ENCODE measurements at places on chromosomes 11 and 22. TPM values are rescaled to one million over a fixed set of nuclear protein-coding genes. Genes with fewer than 3 reads are reported as not detected.

DNA sequence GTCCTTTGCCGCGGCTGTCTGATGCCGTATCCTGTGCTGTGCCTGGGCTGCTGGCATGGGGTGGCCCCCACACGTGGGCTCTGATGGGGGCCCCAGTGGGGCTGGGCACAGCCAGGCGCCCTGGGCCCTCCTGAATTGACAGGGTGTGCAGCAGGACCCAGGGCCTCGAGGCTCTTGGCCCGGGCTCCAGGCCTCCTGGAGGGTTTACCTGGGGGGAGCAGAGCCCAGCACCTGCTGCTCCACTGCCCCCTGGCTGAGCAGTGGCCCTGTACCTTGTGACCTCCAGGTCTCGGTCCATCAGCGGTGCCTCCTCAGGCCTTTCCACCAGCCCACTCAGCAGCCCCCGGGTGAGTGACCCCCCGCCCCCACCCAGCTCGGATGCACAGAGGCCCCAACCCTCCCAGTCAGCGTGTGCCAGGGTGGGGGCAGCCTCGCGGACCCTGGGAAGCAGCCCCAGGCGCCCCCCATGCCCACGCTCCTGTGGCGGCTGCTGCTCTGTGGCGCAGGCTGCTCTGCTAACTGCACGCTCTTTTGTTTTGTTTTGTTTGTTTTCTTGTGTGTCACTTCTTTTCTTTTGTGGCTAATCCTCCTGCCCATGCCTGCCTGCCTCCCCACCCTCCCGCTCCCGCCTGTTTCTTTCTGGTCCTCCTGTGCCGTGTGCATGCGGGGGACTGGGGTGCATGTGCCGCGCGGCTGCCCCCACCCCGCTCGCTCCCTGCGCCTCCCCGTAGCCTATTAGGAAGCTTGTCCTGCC lies 36.9 kb downstream of the MOB2 start:
- DNase-seq = no peak
- no peak overlapping the region for H3K27ac ChIP-seq
- no peaks in the 10 kb centered on the region for H3K27me3 ChIP-seq
- no peaks in the 10 kb centered on the region for H3K36me3 ChIP-seq

DNA sequence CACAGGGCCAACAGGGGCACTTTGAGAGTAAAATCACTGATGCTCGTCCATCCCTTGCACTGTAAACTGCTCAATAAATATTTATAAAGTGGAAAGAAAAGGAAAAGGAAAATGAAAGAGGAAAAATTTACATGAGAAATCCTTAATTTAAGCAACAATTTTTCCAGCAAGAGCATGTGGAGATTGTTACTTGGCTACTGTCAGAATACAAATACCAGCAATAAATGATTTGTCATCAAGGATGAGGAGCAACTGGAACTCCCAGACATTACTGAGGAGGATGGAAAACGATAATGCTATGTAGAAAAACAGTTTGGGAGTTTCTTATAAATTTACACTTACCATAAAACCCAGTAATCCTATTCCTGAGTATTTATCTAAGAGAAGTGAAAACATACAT lies 123.0 kb downstream of the SGSM3 start:
- H3K27ac ChIP-seq = no peak overlapping the region
- H3K36me3 ChIP-seq = no peaks in the 10 kb centered on the region
- H3K27me3 ChIP-seq = no peaks in the 10 kb centered on the region

The GGTLC2 gene
- total RNA-seq = not detected

The GSTT2B gene
- total RNA-seq = not detected

- no peak overlapping the region for H3K4me3 ChIP-seq
- H3K36me3 ChIP-seq = no peaks in the 10 kb centered on the region
- H3K27me3 ChIP-seq = no peaks in the 10 kb centered on the region
Observed at GRCh38 chr22:40808018-40808841, 10.9 kb downstream of the SLC25A17 start.

GRCh38 chr22:24112188-24112587 lies 69.1 kb upstream of the SUSD2 start:
- H3K36me3 ChIP-seq = peaks cover 18% of the 10 kb centered on the region
- H3K27ac ChIP-seq = no peak overlapping the region
- H3K4me3 ChIP-seq = no peak overlapping the region
- H3K4me1 ChIP-seq = no peaks in the 10 kb centered on the region
- no peak for DNase-seq
- H3K27me3 ChIP-seq = no peaks in the 10 kb centered on the region

DNA sequence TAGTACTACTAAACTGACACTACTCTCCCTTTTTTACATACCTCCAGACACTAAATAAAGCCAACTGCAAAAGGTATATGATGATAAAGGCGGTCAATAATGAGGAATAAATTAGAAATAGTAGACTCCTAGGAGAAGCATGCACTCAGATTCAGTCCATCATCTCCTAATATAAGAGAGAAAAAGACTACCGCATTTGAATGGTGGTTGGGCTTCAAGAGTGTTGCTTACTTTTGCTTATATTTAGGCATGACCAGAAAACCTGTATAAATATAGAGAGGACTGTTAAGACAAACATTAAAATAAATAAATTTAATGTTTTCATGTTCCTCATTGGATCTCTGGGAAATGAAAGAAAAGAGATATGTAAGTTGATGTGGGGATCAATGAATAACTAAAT lies 1137.0 kb downstream of the FAM181B start:
- H3K4me3 ChIP-seq = no peak overlapping the region
- H3K27me3 ChIP-seq = no peaks in the 10 kb centered on the region
- H3K36me3 ChIP-seq = no peaks in the 10 kb centered on the region
- H3K4me1 ChIP-seq = no peaks in the 10 kb centered on the region
- H3K27ac ChIP-seq = no peak overlapping the region

- H3K36me3 ChIP-seq = peaks cover 56% of the 10 kb centered on the region
- peaks cover 9% of the 10 kb centered on the region for H3K4me1 ChIP-seq
- no peaks in the 10 kb centered on the region for H3K27me3 ChIP-seq
Observed at GRCh38 chr22:38718414-38718813, 12.7 kb downstream of the GTPBP1 start.

The DEFB131B gene
- not detected for total RNA-seq

The PATE2 gene
- total RNA-seq = not detected

DNA sequence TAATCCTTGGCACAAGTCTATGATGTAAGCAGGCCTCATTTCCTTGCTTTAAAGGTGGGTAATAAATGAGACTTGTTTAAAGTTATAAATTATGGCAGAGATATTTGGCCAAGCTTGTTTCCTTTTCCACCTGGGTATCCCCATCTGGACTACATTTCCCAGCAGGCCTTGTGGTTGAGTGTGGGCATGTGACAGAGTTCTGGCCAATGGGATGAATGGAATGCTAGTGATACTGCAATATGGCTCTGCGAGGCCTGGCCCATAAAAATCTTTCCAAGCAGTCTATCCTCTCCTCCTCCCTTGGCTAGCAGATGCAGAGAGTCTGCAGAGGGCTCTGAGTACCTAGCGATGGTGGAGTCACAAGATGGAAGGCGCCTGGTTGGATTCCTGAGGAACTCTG lies 102.5 kb downstream of the TIMP3 start:
- no peak overlapping the region for H3K27ac ChIP-seq
- no peak for DNase-seq
- no peaks in the 10 kb centered on the region for H3K27me3 ChIP-seq
- no peaks in the 10 kb centered on the region for H3K36me3 ChIP-seq
- H3K4me3 ChIP-seq = no peak overlapping the region
- no peaks in the 10 kb centered on the region for H3K4me1 ChIP-seq

The MACROD1 gene
- 19.6 TPM for total RNA-seq

DNA sequence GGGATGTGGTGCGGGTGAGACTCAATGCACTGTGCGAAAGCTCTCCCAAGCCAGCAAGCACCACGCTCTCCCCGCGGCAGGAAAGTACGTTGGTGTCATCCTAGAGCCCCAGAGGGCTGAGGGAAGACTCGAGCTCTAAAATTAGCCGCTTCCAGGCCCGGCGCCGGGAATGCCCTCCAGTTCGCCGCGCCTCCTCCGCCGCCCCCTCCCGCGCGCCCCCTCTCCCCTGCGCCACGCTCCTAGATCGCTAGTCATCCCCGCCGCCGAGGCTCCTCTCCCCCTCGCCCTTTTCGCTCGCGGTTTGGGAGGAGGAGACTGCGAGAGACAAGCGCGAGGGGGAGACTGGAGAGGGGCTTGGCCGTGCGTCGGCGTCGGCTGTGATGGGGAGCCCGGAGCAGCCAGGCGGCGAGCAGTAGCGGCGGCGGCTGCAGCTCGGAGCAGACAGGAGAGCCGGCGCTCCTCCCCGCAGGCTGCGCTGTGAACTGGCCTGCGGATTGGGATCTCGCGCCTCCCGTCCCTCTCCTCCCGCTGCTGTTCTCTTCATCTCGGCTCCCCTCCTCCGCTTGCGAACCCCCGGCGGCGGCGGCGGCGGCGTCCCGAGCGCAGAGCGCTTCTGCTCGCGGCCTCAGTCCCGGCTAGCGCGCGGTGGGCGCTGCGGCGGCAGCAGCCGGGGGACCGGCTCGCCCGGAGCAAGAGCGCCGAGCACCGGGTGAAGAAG lies at the start of gene FAT3:
Gene FAT3, plus strand, starts transcription at position 412 of the 718 bp plus-strand sequence. CDS start 127,295 bp downstream, outside the sequence.
- H3K36me3 ChIP-seq = no peaks in the 10 kb centered on the region
- no peaks in the 10 kb centered on the region for H3K4me1 ChIP-seq
- H3K27me3 ChIP-seq = no peaks in the 10 kb centered on the region
- no peak within 1 kb of the TSS for H3K27ac ChIP-seq
- no peak for DNase-seq

The SLC6A5 gene
- not detected for total RNA-seq

GRCh38 chr11:86211619-86212018 lies 32.9 kb upstream of the EED start:
- no peaks in the 10 kb centered on the region for H3K27me3 ChIP-seq
- no peak overlapping the region for H3K27ac ChIP-seq
- no peaks in the 10 kb centered on the region for H3K36me3 ChIP-seq
- no peaks in the 10 kb centered on the region for H3K4me1 ChIP-seq
- no peak for DNase-seq

The LSP1 gene
- total RNA-seq = 226 TPM

DNA sequence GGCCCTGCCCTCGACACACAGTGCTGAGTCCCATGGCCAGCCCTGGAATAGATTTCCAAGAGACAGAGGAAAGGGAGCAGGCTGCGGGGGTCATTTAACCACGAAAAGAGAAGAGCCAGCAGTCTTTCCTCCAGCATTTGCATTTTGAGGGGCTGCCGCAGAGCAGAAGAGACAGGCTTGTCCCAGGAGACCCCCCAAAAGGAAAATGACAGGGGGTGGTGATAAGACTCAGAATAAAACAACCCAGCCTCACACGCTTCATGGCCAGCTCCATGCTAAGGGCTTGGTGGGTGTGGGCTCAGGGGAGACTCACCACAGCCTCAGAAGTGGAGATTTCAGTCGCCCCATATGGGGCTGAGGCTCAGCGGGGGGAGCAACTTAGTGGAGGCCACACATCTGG lies 16.9 kb downstream of the TRIOBP start:
- no peak for DNase-seq
- H3K4me3 ChIP-seq = no peak overlapping the region
- H3K27me3 ChIP-seq = no peaks in the 10 kb centered on the region

The NCF4 gene
- 5.1 TPM for total RNA-seq

GRCh38 chr11:40380835-40381234 lies 1078.6 kb downstream of the LRRC4C start:
- no peaks in the 10 kb centered on the region for H3K27me3 ChIP-seq
- H3K36me3 ChIP-seq = no peaks in the 10 kb centered on the region
- no peak overlapping the region for H3K27ac ChIP-seq
- H3K4me3 ChIP-seq = no peak overlapping the region

- H3K27ac ChIP-seq = no peak overlapping the region
- no peak for DNase-seq
- H3K36me3 ChIP-seq = no peaks in the 10 kb centered on the region
- H3K4me1 ChIP-seq = peaks cover 17% of the 10 kb centered on the region
- no peaks in the 10 kb centered on the region for H3K27me3 ChIP-seq
Observed at GRCh38 chr22:30894371-30894740, 74.2 kb downstream of the MORC2 start.

The RFPL3 gene
- total RNA-seq = not detected

- no peaks in the 10 kb centered on the region for H3K27me3 ChIP-seq
- DNase-seq = no peak
- H3K27ac ChIP-seq = no peak overlapping the region
- H3K36me3 ChIP-seq = no peaks in the 10 kb centered on the region
Observed at GRCh38 chr22:47201186-47201995, 438.9 kb downstream of the TBC1D22A start.

DNA sequence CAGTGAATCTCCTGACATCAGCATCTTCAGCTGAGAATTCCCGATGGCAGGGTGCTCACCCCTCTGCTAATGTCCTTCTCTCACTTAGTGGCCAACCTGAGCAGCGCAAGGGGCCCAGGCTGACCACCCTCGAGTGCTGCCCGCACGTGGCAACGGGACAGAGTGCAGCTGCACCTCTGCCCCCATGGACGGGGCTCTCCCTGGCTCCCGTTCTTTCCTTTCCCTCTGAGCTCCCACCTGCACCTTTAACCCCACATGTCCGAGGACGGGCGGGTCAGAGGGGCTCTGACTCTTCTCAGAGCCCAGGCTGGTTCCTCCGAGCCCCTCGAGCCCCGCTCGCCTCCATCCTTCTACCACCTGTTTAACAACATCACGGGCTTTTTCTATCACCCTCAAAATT lies 19.8 kb downstream of the MOB2 start:
- no peak overlapping the region for H3K27ac ChIP-seq
- H3K36me3 ChIP-seq = no peaks in the 10 kb centered on the region
- no peak overlapping the region for H3K4me3 ChIP-seq
- H3K4me1 ChIP-seq = no peaks in the 10 kb centered on the region
- DNase-seq = no peak

- no peak for DNase-seq
- no peaks in the 10 kb centered on the region for H3K36me3 ChIP-seq
- H3K27ac ChIP-seq = no peak overlapping the region
- H3K4me3 ChIP-seq = no peak overlapping the region
- H3K4me1 ChIP-seq = no peaks in the 10 kb centered on the region
Observed at GRCh38 chr11:44934735-44935250, 15.9 kb downstream of the TP53I11 start.

DNA sequence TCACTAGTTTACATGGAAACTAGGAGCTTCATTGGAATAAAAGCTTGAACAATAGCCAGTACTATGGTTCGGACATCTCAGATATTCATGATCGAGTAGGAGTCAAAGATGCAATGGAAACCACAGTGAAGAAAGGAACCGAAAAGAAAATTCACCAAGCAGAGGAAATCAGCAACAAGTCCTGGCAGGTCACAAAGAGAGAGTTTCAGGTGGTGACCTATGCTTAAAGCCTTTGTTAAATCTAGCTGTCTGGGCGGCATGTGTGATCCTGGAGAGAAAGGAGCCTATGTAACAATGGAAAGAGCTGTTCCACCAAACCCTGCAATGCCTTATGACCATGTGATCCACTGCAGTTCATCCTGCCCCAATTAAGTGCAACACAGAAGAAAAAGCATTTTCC lies 68.9 kb upstream of the POU2AF2 start:
- no peak overlapping the region for H3K4me3 ChIP-seq
- H3K4me1 ChIP-seq = no peaks in the 10 kb centered on the region
- no peak overlapping the region for H3K27ac ChIP-seq
- no peaks in the 10 kb centered on the region for H3K27me3 ChIP-seq
- no peak for DNase-seq
- no peaks in the 10 kb centered on the region for H3K36me3 ChIP-seq

- no peaks in the 10 kb centered on the region for H3K4me1 ChIP-seq
- peaks cover 7% of the 10 kb centered on the region for H3K27me3 ChIP-seq
- no peak overlapping the region for H3K27ac ChIP-seq
- H3K36me3 ChIP-seq = no peaks in the 10 kb centered on the region
- DNase-seq = peak; percentile 35
Observed at GRCh38 chr22:45878051-45878781, 98.7 kb downstream of the WNT7B start.

- DNase-seq = no peak
- H3K4me3 ChIP-seq = peak overlapping the region; percentile 87
- no peaks in the 10 kb centered on the region for H3K36me3 ChIP-seq
- H3K27me3 ChIP-seq = no peaks in the 10 kb centered on the region
- peak overlapping the region; percentile 84 for H3K27ac ChIP-seq
- H3K4me1 ChIP-seq = peaks cover 32% of the 10 kb centered on the region
Observed at GRCh38 chr11:87036756-87037449, 831 bp upstream of the TMEM135 start.
